ENCODE measurements at places on chromosomes 12 and 14. TPM values are rescaled to one million over a fixed set of nuclear protein-coding genes. Genes with fewer than 3 reads are reported as not detected.

DNA sequence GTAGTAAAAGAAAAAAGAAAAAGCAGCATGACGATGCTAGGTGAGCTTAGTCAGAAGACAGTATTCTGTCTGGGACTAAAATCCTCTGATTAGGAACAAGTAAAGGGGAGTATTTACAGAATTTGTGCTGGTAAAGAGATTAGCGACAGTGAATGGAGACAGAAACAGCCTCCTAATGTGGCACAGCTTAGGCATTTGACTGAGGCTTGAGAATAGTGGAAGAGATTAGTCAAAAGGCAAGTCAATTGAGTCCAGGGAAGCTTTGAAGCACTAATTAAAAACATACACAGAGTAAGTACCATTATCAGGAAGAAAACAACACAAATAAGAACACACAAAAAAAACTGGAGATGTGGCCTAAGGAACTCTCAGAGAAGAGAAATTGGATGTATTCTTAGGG lies 131.9 kb upstream of the CLEC14A start:
- H3K4me3 ChIP-seq: no peak overlapping the region
- H3K36me3 ChIP-seq: no peaks in the 10 kb centered on the region
- no peak for DNase-seq
- H3K4me1 ChIP-seq: no peaks in the 10 kb centered on the region
- H3K27me3 ChIP-seq: no peaks in the 10 kb centered on the region

DNA sequence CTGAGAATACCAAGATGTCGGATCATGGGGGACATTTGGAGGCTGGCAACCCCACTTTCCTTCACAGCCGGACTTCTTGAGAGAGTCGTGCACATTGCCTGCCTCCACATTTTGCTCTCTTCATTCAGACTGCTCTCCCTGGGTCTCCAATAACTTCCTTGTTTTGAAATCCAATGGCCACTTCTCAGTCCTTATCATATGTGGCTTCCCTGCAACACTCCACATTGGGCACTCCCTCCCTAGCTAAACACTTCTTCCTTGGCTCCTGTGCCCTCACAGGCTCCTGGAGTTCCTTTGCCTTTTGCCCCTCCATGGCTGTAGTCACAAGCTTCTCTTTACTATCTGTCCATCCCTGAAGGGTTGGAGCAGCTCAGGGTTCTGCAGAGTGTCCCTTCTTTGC lies 30.1 kb downstream of the NPC2 start:
- no peak for DNase-seq
- H3K36me3 ChIP-seq: no peaks in the 10 kb centered on the region
- H3K4me1 ChIP-seq: no peaks in the 10 kb centered on the region

DNA sequence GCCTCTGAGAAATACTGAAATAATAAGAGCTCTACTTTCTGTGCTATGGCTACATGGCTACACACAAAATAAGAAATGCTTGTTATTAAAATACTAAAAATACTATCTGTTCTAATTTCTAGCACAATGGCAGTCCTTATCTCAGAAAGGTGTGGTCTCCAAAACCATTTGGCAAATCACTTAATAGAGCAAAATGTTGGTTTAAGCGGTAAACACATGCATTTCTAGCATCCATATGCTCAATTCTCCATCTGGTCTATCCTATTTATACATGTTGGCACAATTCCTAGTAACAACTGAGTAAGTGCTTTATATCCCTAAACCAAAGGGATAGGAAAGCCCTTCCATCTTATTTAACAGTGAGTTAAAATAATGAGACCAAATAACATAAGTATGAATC lies 107.0 kb downstream of the PAPLN start:
- no peaks in the 10 kb centered on the region for H3K4me1 ChIP-seq
- H3K36me3 ChIP-seq: no peaks in the 10 kb centered on the region
- H3K27me3 ChIP-seq: no peaks in the 10 kb centered on the region

- H3K4me3 ChIP-seq: no peak overlapping the region
- DNase-seq: no peak
- H3K4me1 ChIP-seq: no peaks in the 10 kb centered on the region
- H3K36me3 ChIP-seq: no peaks in the 10 kb centered on the region
- no peaks in the 10 kb centered on the region for H3K27me3 ChIP-seq
Measured at GRCh38 chr14:60189923-60190840, 25.0 kb upstream of the DHRS7 start.

- no peaks in the 10 kb centered on the region for H3K27me3 ChIP-seq
- no peak overlapping the region for H3K4me3 ChIP-seq
- H3K27ac ChIP-seq: no peak overlapping the region
- no peak for DNase-seq
Measured at GRCh38 chr14:63652406-63652805, 10.7 kb upstream of the WDR89 start.

DNA sequence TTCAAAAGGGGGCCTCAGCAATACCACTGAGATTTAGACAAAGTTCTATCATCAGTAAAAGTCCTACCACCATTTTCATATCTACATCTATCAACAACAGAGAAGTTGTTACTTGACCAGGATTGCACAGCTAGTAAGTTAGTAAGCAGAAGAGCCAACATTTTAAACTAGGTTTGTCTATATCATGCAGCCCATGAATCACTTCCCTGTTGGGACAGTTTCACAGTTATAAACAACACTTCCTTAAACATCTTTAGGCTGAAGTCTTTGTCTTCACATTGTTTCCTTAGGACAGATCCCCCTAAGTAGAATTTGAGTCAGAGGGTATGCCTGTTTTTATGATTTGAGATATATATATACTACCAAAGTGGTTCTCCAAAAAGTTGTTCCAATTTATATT lies 68.5 kb downstream of the DAO start:
- no peaks in the 10 kb centered on the region for H3K36me3 ChIP-seq
- no peak overlapping the region for H3K27ac ChIP-seq
- no peak overlapping the region for H3K4me3 ChIP-seq
- no peaks in the 10 kb centered on the region for H3K4me1 ChIP-seq
- H3K27me3 ChIP-seq: no peaks in the 10 kb centered on the region

DNA sequence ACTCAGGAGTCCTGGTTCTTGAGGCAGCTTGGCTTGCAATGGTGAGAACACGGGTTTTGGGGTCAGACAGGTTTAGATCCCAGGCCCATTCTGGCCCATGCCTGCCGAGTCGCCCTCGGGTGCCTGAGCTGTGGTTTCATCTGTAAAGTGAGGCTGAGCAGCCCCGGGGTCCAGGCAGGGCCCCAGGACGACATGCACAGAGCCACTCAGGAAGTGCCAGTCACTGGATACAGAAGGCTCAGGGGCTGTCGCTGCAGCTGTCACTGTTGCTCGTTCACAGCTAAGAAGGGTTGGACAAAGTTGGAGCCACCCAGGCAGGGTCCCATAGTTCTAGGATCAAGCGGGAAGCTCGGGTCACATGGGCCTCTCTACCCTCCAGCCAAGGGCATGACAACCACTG lies 403.1 kb downstream of the BCL11B start:
- H3K4me1 ChIP-seq: no peaks in the 10 kb centered on the region
- no peak overlapping the region for H3K27ac ChIP-seq
- H3K27me3 ChIP-seq: no peaks in the 10 kb centered on the region
- H3K36me3 ChIP-seq: no peaks in the 10 kb centered on the region
- DNase-seq: no peak

GRCh38 chr12:105091476-105092206 lies 7.4 kb upstream of the ALDH1L2 start:
- no peaks in the 10 kb centered on the region for H3K27me3 ChIP-seq
- no peak for DNase-seq
- H3K4me1 ChIP-seq: peaks cover 29% of the 10 kb centered on the region
- H3K4me3 ChIP-seq: peak overlapping the region; percentile 49

GRCh38 chr12:115199831-115200230 lies 515.9 kb upstream of the TBX3 start:
- H3K27ac ChIP-seq: no peak overlapping the region
- no peaks in the 10 kb centered on the region for H3K36me3 ChIP-seq
- H3K4me3 ChIP-seq: no peak overlapping the region
- no peak for DNase-seq
- H3K27me3 ChIP-seq: no peaks in the 10 kb centered on the region
- peaks cover 6% of the 10 kb centered on the region for H3K4me1 ChIP-seq

DNA sequence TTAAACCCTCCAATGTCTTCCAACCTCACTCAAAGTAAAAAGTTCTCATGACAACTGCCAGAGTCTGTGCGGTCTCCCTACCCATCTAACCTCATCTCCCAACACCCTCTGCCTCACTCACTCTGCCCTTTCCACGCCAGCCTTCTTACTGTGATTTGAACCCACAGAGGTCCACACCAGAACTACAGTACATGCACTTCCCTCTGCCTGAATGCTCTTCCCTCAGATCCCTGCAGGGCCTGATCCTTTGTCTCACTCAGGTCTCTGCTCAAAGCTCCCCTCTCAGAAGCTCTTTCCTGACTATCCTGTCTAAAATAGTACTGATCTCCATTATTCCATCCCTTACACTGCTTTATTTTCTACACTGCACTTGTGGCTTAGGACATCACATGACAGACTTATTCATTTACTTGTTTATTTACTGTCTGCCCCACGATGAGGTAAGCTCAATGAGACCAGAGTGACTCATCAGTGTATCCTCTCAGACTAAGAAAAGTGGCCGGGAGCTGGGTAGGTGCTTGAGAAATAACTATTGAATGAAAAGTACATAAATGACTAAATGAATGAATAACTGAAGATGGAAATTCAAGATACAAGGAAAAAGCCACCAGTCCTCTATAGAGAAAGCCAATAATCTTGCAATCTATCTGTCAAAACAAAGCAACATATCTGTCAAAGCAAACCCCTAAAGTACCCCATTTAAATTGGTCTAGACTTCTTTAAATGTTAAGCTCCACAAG lies 17.1 kb downstream of the POMT2 start:
- H3K27me3 ChIP-seq: no peaks in the 10 kb centered on the region
- no peak for DNase-seq
- peaks cover 5% of the 10 kb centered on the region for H3K36me3 ChIP-seq
- H3K4me3 ChIP-seq: no peak overlapping the region
- H3K27ac ChIP-seq: no peak overlapping the region

- no peaks in the 10 kb centered on the region for H3K36me3 ChIP-seq
- no peak overlapping the region for H3K4me3 ChIP-seq
- no peak overlapping the region for H3K27ac ChIP-seq
- peaks cover 21% of the 10 kb centered on the region for H3K27me3 ChIP-seq
- peaks cover 4% of the 10 kb centered on the region for H3K4me1 ChIP-seq
Measured at GRCh38 chr12:54141431-54142113, 47.2 kb downstream of the SMUG1 start.

- H3K4me1 ChIP-seq: no peaks in the 10 kb centered on the region
- no peaks in the 10 kb centered on the region for H3K27me3 ChIP-seq
- no peaks in the 10 kb centered on the region for H3K36me3 ChIP-seq
- H3K27ac ChIP-seq: no peak overlapping the region
- DNase-seq: no peak
- H3K4me3 ChIP-seq: no peak overlapping the region
Measured at GRCh38 chr12:39007619-39008018, 102.2 kb upstream of the CPNE8 start.

- H3K27me3 ChIP-seq: no peaks in the 10 kb centered on the region
- no peaks in the 10 kb centered on the region for H3K36me3 ChIP-seq
- peak overlapping the region; percentile 74 for H3K4me3 ChIP-seq
- H3K4me1 ChIP-seq: peaks cover 9% of the 10 kb centered on the region
- peak; percentile 60 for DNase-seq
Measured at GRCh38 chr12:51590347-51591015, 552 bp upstream of the SCN8A start.

DNA sequence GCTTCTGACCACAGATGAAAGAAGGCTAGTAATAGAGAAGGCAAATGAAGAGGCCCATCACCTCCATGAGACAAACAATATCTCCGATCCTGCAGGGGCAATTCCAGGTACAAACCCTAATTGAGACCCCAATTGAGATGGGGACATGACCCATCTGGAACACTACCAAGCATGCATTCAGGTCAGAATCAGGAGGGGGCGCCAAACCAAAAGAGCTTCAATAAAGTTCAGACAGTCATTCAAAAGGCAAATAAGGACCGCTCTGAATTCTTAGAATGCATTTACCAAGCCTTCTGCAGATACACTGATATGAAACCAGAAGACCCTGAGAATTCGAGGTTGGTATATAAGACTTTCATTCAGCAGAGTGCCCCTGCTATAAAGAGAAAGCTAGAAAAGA lies 10.2 kb upstream of the EDDM3B start:
- H3K27ac ChIP-seq: no peak overlapping the region
- H3K4me1 ChIP-seq: peaks cover 9% of the 10 kb centered on the region
- H3K4me3 ChIP-seq: no peak overlapping the region
- DNase-seq: peak; percentile 63
- H3K36me3 ChIP-seq: no peaks in the 10 kb centered on the region

DNA sequence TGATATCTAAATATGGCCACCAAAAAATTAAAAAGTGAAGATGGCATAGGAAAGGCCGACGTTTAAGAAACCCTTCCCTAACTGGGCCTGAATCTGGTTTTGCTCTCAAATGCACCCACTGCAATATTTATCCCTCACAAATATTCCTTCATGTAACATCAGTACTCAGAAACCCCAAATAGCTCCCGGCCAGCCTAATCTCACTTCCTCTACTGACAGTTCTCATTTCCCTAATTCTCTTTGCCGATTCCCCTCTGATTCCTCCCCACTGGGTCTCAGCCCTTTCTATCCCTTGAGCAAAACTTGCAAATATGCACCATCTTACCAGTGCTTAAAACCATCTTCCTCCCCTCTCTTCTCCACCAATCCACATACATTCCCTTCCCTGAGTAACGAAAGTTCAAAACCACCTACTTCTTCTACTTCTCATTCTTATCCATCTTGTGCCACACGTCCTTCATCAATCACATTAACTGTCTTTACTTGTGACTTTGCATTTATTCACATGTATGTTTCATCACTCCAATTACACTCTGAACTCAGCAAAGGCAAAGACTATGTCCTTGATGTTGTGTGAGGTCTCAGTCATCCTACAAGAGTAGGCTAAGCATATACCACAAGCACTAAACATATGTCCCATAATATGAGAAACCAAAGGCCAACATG lies 23.1 kb downstream of the KCNK10 start:
- no peaks in the 10 kb centered on the region for H3K4me1 ChIP-seq
- H3K27ac ChIP-seq: no peak overlapping the region
- no peak overlapping the region for H3K4me3 ChIP-seq
- no peak for DNase-seq
- no peaks in the 10 kb centered on the region for H3K27me3 ChIP-seq
- H3K36me3 ChIP-seq: no peaks in the 10 kb centered on the region

RASSF9 gene
- polyA plus RNA-seq: 0.02 TPM

CFAP54 gene
- polyA plus RNA-seq: 0.33 TPM

B3GNT4 gene
- 1.1 TPM for polyA plus RNA-seq

All from H1 (cell line).